ENCODE measurements at places on chromosomes 13 and 19.

- DNase-seq = no peak
Observed at GRCh38 chr13:112073245-112074138, 6.5 kb downstream of the SOX1 start.

DNA sequence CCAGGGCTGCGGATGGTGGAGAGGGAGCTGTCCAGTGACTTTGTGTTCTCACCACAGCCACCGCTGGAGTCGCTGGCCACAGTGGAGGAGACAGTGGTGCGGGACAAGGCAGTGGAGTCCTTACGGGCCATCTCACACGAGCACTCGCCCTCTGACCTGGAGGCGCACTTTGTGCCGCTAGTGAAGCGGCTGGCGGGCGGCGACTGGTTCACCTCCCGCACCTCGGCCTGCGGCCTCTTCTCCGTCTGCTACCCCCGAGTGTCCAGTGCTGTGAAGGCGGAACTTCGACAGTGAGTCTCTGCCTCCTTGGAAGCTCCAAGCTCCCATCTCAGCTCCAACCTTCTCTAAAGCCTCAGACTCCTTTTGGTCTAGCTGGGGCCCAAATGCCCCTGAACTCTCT, 21.4 kb downstream of the PPP2R1A start:
- DNase-seq = no peak

DNA sequence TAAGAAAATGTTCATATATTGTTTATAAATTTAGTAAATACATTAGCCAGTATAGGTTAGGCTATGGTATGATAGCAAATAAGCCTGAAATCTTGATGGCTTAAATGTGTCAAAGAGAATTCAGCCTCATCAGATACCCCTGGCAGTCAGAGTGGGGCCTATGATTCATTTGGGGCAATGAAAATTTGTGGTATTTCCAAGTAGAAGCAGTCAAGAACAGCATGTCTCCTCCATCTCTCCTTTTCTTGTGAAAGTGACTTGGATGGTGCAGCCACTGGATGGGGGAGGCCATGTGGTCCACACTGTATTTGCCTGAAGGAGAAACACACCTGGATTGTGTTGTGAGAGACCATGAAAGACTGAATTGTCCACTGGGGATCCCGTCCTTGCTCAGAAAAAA, 82.7 kb downstream of the DLEU7 start:
- DNase-seq = no peak

- DNase-seq = no peak
Observed at GRCh38 chr19:2193807-2194206, 30.1 kb downstream of the DOT1L start.

GRCh38 chr13:80168089-80168850, 172.7 kb downstream of the SPRY2 start:
- no peak for DNase-seq

DNA sequence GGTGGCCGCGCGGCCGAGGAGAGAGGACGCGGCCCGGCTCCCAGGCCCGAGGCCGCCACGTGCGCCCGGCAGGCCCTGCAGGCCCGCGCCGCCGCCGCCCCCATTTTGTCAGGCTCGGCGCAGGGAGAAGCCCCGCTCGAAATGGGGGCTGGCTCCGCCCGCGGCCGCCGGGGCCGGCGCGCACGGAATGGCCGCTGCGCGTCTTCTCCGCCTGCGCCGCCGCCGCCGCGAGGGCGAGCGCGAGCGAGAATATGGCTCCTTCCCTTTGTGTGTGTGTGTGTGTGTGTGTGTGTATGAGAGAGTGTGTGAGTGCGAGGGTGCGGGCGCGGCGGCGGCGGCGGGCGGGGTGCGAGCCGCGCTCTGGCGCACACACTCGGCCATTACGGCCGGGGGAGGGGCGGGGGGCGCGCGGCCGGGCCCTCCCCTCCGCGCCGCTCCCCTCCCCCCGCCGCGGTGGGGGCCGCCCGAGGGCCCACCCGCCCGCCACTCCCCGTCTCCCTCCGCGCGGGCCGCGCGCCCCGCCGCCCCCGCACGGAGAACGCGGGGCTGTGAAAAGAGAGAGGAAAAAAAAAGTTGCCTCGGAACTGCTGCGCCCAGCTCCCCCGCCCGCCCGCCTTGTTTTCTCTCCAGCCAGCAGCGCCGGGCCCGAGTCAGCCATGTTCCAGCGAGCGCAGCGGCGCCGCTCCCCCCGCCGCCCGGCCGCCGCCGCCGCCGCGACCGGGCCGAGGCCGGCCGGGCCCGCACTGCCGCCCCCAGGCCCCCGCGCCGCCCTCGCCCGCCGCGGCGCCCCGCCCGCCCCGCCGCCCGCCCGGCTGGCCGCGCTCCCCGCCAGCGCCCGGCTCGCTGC, 1.0 kb downstream of the HMGB1 start:
- peak; percentile 22 for DNase-seq

DNA sequence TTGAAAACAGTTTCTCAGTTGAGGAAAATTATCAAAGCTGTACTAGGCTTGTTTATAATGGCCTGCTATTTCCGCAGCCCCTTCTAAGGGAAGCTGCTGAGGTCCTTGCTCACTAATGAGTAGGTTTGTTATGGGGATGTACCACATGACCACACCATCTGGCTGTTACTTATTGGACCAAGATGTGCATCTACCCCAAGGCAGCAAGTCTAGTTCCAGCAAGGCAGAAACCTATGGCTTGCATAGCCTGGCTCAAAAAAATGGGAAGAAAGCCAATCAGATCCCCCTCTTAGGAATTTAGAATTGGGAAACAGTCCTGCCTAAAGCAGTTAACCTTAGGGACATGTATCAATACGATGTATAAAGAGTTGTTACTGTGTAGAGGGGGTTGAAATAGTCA, 186.5 kb upstream of the SPRY2 start:
- no peak for DNase-seq

DNA sequence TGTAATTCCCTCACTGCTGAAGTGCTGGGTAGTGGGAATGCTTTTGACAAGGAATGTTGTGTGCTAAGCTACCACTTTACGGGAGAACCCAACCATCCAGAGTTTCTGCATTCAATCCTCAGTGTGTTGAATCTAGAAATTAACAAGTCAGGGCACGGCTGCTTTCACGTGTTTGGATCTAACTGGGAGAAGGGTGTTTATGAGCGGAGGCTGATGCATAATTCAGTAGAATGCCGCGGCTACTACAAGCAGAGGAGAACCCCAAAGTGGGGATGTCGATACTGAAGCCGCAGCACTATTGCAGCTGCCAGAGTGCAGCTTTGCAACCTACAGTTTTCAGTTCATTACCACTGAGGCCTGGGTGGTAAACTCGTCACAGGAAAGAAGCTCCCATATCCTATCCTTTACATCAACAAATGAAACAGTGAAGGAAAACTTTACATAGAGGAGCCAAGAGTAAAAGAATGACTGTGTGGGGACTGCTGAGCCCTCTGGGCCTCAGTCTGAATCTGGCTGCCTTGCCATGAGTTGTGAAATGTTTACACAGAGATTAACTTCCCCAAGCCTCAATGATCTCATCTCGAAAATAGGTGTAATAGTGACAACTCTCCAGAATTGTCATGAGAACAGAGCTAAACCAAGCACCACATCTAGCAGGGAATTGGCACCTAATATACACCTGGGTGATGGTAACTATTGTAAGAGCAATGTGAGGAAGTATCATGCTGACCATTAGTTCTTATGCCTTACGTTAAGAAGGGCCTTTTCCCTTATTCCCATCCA, 531.7 kb downstream of the MYO16 start:
- no peak for DNase-seq

GRCh38 chr13:40318366-40318765, 348.1 kb downstream of the FOXO1 start:
- peak; percentile 6 for DNase-seq

GRCh38 chr13:49683489-49683888, 7.8 kb downstream of the EBPL start:
- no peak for DNase-seq

DNA sequence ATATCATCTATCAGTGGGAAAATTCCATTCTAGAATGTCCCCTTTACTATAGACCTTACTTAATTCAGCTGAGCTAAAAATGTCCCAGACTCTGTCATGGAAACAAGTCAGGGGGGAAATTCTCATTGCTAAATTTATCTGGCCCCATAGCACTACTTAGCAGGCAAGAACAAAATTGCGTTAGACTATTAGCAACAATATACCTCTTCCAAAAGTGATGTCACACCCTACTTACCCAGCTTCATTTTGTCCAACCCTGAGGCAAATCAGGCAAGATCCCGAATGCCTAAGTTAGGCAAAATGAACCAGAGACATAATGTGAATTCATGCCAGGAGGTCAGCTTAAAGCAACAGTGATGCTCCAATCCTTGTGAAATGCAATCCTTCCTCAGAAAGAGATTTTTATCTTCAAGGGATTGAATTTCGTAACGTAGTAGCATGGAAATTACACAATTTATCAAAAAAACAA, 93.7 kb downstream of the FRY start:
- no peak for DNase-seq

GRCh38 chr13:72643311-72643989, 84.0 kb downstream of the MZT1 start:
- no peak for DNase-seq

DNA sequence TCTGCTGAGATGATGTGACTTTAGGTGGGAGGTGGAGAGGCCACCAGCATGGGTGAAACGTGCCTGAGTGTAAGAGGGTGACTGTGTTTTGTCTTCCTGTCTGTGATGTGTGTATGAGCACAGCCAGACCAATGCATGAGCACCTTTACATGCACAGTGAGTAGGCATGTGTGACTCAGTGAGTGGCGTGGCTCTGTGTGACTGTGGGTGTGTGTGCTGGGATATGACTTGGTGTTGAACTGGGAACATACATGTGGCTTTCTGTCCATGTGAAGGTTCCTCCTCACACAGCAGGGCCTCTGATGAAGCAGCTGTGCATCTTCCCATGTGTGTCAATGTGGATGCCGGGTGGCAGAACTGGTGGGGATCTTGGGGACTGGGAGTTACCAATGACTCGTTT, 19.9 kb upstream of the LGALS13 start:
- no peak for DNase-seq

DNA sequence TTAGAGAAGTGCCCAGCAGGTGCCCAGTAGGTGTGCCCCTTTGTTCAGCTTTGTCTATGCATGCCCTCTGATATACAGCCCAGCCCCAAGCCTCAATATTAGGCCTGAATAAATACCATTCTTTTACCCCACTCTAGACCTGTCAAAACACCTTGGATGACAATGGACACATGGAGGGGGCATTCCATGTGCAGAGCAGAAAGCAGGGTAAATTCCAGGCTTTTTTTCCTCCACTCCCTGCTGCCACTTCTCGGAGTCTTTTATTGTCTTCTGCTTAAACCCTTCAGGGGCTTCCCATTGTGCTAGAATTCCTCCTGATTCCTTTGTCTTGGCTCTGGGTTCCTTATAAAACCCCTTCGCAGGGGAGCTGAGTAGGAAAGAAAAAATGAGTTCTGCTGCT, 5.8 kb upstream of the FRY start:
- DNase-seq = no peak

DNA sequence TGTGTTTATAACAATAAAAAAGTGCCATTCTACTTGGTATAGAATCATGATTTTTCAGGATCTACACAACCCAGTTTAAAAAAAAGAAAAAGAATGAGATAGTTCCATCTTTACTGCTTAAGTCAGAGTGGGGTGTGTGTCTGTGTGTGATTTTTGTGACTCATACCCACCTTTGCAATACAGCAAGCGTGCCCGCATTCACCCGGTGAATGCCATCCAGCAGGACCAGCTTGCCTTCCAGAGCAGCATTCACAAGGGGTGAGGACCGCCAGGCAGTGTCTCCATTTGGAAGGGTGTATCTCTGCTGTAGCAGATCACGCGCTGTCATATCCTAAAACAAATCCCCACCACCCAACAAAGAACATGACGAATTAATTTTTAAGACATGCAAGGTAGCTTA, 127.7 kb downstream of the VWA8 start:
- DNase-seq = no peak

Data from NCI-H187 (cell line).